ENCODE measurements at places on chromosomes 13 and 19.

- DNase-seq, result no peak
Measured at GRCh38 chr19:15721268-15721667, 6.6 kb upstream of the OR10H2 start.

GRCh38 chr19:10471909-10472308 lies 31.2 kb downstream of the KEAP1 start:
- DNase-seq, result peak; percentile 48

- DNase-seq, result no peak
Measured at GRCh38 chr19:31260171-31260933, 88.9 kb downstream of the TSHZ3 start.

GRCh38 chr13:24053519-24054251 lies 106.8 kb upstream of the SPATA13 start:
- peak; percentile 56 for DNase-seq

DNA sequence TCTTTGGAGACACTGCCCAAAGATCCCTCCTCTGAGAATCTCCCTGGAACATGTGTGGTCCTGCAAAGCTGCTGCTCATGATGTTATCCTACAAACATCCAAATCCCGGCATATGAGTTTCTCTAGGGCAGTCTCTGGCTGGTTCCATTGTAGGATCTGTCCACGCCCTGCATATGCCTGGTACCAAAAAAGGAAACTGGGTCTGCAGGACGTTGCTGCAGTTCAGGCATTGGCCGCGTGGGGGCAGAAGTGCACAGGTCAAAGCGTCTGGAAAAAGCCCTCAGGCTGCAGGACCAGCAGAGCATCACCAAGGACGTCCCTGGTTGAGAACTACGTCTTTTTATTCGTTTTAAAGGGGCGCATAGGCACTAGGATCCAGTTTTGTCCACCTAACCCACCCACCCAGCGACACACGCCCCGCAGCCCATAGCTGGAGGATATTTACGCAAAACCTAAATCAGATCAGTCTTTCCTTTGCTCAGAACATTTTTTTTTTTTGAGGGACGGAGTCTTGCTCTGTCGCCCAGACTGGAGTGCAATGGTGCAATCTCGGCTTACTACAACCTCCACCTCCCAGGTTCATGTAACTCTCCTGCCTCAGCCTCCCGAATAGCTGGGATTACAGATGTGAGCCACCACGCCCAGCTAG lies 12.9 kb upstream of the ZNF564 start:
- peak; percentile 82 for DNase-seq

Measured in fibroblast of upper back skin (primary cell).